ENCODE measurements at places on chromosomes 6 and 20.
A peak's percentile ranks its signal among the peaks of the same experiment; 100 is the strongest.

- peak; percentile 37 for DNase-seq
Measured at GRCh38 chr6:139452148-139452876, 77.9 kb upstream of the CITED2 start.

GRCh38 chr6:4612636-4613171 is 163.5 kb upstream of the CDYL start:
- DNase-seq, result peak; percentile 84

- no peak for DNase-seq
Measured at GRCh38 chr20:32636821-32637220, 36.9 kb downstream of the C20orf203 start.

GRCh38 chr6:153725456-153725855 is 313.6 kb upstream of the OPRM1 start:
- DNase-seq, result no peak

GRCh38 chr6:43013097-43013842 is 476 bp downstream of the MEA1 start:
- DNase-seq, result peak; percentile 17

DNA sequence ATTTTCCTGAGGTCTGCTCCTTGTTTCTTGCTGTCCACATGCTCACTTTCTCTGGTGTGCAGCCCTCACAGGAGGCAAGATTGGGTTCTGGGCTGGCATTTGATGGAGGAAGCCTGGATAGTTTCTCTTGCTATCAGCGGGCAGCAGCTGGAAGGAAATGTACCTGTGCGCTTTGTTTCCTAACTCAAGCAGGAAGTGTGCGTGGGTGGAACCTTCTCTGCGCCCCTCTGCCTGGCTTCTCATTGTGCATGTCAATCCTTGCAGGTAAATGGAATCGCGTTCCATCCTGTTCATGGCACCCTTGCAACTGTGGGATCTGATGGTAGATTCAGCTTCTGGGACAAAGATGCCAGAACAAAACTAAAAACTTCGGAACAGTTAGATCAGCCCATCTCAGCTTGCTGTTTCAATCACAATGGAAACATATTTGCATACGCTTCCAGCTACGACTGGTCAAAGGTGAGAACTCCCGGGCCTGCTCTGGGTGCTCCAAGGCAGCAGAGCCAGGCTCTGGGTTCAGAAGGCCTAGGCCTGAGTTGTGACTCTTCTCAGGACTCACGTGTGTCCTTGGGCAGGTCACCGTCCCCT is 16.8 kb upstream of the RBM38 start:
- no peak for DNase-seq

DNA sequence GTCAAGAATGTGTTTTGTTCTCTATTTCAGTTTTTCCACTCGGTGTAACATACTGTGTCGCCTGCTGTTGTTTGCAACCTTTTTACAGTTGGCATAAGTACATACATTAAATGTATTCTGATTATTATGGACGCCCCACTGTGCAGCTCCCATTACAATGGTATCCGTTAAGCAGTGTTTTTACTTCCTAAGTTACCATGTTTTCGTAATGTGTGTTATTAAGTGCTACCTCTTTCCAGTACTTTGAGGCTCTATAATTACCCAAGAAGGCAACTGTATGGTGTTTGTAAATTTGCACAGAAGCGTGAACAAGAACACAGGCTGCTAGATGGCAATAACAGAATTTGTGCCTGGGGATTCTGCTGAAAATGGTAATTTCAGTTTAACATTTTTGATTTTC is 568.0 kb upstream of the MARCKS start:
- no peak for DNase-seq

- peak; percentile 55 for DNase-seq
Measured at GRCh38 chr6:45566882-45567281, 189.1 kb upstream of the SUPT3H start.

DNA sequence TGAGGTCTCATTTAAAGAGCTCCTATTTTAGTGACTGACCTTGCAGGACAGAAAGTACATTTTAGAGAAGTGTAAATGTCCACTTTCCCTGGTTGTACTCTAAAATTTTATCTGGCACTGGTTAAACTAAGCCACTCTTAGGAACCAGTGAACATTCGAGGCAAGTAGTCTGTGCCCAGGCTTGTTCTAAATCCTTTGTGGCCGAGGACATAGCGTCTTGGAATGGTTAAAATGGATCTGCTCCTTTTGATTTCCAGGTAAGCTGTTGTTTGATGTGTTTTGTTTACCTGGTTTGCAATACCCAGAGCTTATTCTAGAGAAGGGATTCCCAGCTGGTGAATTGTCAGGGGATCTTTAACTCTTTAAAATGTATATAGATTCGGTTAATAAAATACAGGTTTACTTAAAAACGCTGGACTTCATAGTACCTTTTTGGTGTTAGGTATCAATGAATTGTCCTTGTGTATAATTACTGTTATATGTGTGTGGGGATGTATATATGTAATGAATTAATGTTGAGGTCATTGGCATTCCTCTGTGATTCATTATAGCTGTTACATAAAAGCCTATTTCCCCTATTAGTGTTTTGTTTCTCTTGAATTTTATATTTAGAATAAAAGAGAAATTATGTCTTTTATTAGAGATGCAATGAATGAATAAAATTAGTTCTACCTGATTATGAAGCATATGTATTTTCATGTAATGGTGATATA is 15.8 kb downstream of the SNX9 start:
- no peak for DNase-seq

GRCh38 chr20:33474963-33475362 is 14.9 kb upstream of the CBFA2T2 start:
- no peak for DNase-seq

DNA sequence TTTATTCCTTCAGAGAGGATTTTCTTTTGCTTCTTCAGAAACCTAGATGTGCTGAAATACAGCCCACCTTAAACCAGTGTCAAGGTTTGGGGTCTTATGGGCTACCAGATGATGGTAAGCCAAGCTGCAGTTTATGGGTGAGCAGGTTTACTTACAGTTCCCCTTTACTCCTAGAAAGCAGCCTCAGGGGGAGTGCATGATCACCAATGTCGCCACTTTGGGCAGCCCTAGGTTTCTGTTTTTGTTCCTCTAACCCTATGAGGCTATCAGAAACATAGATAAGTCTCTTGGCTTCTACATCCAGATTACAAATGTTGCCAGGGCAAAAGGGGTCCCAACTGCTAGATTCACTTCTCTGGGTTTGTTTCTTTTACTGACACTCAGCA is 67.2 kb downstream of the TRIM27 start:
- no peak for DNase-seq

- DNase-seq, result no peak
Measured at GRCh38 chr6:124694139-124694705, 268.0 kb upstream of the RNF217 start.

GRCh38 chr6:128482642-128483041 is 37.8 kb downstream of the PTPRK start:
- DNase-seq, result no peak

GRCh38 chr6:50818020-50818419 is 651 bp upstream of the TFAP2B start:
- no peak for DNase-seq

DNA sequence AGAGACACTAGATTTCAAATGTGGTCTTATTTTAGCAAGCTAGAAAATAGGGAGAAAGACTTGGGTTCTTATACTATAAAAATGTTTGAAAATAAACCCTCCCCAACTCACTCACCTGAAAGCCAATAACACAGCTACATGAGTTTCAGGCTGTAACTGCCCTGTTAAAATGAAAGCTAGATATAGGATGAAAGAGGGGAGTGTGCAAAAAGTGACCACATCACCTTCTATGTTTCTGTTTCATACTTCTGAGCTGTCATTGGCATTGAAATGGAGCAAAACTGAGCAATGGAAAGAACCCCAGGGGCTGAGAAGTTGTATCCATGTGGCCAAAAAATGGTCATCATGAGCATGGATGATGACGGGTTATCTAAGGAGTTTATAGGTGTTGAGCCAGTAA is 148.1 kb upstream of the TENT5A start:
- DNase-seq, result no peak

GRCh38 chr20:58650181-58650775 is 805 bp upstream of the STX16 start:
- no peak for DNase-seq

- DNase-seq, result peak; percentile 83
Measured at GRCh38 chr20:51803148-51803854, 980 bp upstream of the SALL4 start.

- DNase-seq, result no peak
Measured at GRCh38 chr6:167426651-167427050, 101.8 kb downstream of the TTLL2 start.

GRCh38 chr6:39263303-39264037 is 34.2 kb upstream of the KCNK5 start:
- no peak for DNase-seq

DNA sequence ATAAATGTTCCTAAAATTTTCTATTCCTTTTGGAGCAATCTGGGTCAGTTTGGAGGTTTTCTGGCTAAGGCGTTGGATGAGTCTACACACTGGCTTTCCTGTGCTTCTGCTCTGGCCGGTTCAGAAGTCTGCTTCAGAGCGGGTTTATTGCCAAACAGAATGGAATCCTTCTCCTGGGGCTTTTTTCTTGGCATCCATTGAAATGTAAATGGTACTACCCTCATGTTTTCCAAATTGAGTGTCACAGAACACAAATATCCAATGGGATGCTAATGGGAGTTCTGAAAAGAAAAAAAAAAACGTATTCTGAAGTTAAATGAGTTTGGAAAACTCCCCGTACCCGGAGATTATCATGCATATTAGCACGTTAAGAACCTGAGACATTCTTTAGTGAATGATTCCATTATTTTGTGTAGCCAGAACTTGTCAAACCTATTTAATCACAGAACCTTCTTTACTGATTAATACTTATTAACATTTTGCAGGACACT is 930.3 kb downstream of the QKI start:
- no peak for DNase-seq

- no peak for DNase-seq
Measured at GRCh38 chr6:50145125-50145524, 95.4 kb upstream of the DEFB112 start.

GRCh38 chr6:1701668-1702353 is 92.1 kb downstream of the FOXC1 start:
- DNase-seq, result peak; percentile 98

DNA sequence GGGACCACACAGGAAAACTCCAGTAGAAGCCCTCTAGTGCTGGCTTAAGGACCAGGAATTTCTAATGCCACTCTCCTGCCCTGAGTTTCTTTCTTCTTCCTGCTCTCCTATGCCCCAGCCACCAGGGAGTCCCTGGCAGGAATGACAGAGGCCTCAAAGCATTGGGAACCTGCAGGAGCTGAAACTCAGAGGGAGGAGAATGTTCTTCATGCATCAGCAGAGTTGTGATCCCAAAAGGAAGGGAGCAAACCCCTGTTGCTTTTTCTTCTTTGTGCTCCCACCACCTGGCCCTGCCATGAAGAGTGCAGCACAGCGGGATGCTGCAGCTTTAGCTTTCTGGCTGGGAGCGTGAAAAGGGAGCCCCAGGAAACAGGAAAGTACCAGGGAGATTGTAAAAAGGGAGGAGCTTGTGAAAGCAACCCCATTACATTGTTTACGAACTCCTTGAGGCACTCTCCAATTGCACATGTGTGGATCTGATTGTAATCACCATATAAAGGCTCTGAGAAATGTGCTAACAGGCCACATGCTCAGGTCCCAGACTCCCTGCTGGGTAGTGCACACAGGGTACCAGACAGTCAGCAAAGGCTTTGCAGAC is 34.7 kb upstream of the FKBP1A start:
- no peak for DNase-seq

DNA sequence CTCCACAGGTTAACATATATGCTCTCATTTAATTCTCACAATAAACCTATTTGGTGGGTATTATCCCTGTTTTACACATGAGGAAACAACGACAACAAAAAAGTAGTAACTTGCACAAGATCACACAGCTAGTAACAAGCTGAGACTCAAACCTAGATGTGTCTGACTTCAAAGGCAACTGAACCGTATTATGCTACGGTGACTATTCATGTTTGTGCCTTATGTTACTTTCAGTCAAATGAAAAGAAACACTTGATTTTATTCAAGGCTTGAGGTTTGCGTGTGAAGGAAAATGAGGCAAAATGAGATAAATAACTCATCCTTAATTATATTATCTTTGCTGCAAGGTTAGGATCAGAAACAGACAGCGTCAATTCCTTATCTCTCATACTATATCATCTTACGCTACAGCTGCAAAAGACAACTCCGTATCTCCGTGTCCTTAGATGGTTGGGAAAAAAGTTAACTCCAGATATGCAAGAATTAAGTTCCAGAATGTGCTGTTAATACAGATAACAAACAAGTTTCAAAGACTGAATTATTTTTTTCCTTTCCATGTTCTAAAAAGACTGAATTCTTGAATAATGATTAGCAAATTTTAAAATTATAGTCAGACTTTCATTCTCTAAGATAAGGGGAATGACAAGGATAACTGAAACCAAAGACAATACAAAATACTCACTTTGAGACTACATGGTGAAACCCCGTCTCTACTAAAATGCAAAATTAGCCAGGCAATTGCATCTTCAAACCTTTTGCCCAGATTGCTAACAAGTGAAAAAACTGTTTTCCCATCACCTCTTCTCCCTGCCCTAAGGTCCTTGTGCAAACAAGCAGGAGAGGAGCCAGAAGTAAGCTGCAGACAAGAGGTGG is 27.8 kb downstream of the STAU1 start:
- no peak for DNase-seq

DNA sequence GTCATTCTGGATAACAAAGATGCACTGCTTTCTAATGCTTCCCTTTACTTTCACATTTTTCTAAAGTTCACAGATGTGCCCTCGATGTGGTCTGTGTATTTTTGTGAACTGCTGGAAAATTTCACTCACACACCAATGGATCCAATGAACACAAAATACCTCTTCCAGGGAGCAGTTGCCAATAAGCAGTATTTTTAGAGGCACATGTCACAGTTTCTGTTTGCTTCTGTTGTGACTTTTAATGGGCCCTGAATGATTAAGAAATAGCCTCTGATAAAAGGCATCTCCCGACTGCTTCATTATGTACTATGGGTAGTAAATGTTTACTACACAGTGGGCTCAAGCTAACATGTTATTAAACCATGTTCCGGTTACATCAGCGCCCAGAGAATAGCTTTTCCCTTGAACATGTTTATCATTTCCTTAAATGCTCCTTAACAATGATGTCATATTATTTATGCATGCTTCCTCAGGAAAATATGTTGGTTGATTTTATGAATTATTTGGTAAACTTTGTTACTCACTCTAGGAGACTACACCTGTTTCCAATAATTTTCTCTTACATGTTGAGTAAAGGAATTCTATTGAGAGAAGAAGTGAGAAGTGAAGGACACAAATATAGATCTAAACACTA is 188.0 kb downstream of the KCNQ5 start:
- DNase-seq, result no peak

DNA sequence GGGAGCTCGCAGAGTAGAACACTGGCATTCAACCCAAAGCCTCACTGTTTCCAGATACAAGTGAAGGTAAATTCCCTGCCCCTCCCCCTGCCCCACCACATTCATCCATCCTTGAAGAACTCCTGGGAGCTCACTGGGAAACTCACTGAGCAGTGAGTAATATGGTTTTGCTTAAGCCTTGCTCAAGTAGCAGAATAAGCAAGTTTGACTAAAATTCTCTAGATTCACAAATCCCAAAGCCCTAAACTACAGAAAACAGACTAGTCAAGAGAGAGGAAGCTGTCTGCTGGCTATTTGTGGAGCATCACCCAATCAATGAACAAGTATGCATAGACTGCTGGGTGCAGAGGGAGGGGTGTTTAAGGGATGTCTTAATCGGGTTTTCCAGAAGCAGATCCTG is 82.1 kb downstream of the UNC5CL start:
- peak; percentile 85 for DNase-seq
